ENCODE measurements at places on chromosomes 16 and 17.

- no peak for DNase-seq
Observed at GRCh38 chr16:75002474-75002873, 3.6 kb downstream of the ZNRF1 start.

DNA sequence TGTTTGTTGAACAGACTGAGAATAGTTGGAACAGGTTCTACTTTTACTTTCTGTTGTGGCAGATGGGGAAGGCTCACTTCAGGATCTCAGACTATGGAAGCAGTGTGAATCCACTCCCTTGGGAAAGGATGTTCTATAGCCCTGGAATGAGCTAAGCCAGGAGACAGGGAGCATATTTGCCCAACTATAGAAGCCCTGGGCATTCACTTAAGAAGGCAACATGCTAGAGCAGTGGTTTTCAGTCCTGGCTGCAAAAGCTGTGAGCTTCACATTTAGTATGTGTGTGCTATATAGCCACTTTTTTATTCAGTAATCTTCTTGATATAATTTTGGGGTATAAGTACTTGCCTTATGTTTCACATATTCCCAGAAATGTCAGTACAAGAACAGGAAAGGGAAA is 1.2 kb upstream of the KRT32 start:
- no peak for DNase-seq

DNA sequence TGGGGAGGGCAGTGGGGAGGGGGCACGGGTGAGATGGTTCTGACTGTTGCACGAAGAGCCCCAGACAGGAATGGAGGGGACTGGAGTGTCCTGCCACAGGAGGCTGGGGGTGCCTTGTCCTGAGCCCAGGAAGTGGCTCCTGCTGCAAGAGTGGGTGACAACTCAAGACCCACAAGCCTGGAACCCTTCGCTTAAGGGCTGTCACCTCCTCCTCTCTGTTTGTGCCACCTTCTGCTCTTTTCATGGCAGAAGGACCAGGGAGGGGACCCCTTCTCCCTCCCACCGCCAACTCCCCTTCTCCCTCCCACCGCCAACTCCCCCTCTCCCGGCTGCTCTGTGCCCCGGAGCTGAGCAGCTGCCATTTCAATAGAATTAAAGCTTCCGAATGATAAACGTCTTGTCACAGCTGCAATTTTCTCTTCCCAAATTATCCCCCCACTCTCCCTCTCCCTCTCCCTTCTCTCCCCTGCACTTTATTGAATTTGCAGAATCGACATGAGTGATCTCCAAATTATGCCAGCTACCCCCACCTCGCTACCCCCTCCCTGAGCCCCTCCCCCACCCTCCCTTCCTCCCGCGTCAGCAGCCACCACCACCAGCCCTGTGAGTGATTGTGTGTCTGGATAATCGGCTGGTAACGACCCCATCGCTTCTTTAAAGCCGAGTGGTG is 13.7 kb downstream of the GJD3 start:
- no peak for DNase-seq

DNA sequence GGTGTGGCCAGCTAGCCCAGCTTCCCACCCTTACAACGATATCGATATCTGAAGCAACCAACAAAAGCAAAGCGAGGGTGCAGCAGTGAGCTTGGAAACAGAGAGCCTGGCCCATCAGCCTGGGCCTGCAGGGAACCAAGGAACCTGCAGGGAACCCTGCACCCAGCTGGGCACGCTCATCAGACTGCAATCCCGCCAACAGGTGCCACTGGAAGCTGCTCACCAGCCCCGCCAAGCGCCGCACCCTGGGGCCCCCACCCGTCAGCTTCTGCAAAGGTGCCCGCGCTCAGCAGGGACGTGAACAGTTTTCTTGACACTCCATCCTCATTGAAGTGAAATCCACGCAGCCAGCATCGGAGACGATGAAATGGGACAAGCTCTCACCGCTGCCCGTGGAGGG is 250.7 kb downstream of the RBFOX3 start:
- DNase-seq: no peak

GRCh38 chr17:3795390-3796102 is 5.4 kb downstream of the ITGAE start:
- DNase-seq: no peak

Data from CD4-positive, alpha-beta T cell (primary cell).